ENCODE measurements at places on chromosomes 1 and 21.

DNA sequence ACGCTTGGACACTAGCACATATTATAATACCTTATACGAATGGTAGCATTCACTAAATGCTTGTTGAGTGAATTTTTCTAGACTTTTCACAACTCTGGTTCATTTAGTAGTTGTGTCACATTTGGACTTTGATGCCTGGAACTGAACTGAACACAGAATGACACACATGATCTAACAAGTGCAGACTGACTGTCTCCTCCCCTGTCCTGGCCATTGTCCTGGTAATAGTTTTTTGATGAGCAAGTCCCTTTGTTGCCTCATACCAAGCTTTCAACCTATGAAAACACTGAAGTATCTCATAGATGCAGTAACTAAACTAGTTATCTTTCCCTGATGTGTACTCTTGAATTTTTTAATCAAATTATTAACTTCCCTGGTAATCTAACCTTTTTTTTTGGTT lies 66.4 kb downstream of the LRRC8D start:
- DNase-seq: no peak

DNA sequence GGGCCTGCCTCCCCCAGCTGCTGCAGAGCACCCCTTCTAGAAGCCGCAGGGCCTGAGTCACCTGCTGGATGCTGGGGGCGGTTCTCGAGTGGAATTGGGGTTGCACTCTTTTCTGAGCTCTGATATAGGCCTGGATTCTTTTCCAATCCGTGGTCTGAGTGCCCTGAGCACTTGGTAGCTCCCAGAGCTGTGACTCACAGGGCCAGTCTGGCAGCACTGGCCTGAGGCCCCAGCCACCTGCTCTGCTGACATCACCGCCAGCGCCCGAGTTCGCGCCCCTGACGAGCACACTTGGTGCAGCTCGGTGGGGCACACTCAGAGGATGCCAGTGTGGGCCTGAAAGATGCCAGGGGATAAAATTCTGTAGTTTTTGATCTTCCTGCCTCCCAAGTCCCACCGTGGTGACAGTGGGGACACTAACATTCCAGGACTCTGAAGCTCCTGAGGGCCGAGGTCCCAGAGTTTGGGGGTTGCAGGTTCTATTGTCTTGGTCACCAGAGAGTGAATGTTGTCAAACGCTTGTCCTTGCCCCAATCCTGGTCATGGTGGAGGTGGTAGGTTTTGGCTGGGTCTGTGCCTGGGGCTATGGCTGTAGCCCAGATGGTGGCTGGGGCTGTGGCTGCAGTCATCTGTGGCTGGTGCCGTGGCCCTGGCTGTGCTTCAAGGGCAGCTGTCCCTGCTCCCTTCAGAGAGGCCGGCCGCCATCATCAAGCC lies 74.6 kb downstream of the OBSCN start:
- no peak for DNase-seq

- no peak for DNase-seq
Observed at GRCh38 chr1:16982902-16983301, 2.5 kb upstream of the MFAP2 start.

DNA sequence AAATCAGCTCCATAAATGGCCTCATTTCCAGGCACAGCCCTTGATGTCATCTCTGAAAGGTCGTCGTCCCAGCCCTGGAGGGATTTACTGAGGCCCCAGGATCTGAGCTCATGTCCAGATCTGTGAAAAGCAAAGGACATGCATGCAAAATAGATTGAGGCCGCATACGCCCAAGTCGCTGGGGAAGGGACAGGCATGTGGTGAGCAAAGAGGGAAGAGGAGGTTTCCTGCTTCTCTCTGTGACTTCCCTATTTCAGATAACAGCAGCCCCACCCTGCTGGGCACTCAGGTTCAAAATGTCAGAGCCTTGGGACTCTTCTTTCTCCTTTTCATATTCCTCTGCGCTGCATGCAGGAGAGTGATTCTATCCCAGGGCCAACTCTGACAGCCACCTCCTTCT lies 197.2 kb downstream of the ADSS2 start:
- DNase-seq: no peak

DNA sequence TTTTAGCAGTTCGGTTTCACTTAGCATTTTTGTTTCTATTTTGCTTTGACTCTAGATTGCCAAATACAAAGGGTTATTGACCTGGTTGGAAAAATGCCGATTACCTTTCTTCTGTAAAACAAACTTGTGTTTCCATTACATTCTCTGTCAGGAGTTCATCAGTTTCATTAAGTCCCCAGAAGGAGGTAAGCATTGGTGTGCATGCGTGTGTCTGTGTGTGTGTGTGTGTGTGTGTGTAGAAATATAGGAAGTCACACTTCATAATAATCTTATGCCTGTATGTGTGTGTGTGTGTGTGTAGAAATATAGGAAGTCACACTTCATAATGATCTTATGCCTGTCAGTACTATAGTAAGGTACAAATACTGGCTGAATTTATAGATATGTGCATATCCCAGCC lies 10.0 kb downstream of the RGSL1 start:
- DNase-seq: no peak

DNA sequence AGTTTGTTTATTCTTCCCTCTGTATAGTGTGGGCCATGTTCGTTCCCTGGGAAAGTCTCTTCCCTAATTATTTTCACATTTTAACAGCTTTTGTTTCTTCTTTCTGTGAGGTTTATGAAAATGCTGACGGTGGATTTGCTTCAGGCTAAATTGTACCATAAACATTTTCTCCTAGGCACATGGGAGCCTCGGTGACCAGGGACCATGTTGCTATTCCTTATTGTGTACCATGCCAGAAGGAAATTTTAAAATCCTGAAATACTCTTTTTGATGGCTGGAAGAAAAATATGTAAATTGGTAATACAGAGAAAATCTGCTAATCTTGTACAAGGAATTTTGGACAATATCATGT lies 230.1 kb upstream of the JUN start:
- peak; percentile 25 for DNase-seq

DNA sequence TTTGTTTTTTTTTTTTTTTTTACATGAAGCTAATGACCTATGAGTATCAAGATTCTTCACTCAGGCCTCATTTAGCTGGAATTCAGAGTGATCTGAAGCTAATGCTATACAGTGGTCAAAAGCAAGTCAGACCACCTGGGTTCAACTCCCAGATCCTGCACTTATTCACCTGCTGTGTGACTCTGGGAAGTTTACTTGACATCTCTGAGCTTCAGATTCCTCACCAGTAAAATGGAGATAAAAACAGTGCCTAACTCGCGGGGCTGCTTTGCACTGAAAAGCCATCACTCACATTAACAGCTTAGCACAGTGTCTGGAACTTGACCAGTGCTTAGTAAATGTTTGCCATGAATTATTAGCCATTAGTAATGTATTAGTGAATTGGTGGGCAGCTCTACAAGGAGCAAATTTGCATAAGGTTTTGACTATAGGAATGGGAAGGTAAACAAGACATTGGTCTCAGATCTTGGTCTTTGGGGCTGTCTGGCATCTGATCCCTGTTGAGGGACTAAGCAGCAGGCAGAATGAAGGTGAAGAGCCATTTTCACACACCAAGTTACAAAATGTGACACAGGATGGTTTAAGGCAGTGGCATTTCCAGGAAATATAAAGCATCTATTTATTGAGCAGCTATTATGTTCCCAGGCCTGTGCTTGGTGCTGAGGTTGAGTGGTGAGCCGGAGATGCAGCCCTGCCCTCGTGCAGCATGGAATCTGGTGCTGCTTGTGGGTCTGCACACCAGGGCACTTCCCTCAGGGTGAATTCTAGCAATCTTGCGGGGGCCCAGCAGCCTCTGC lies 291.3 kb downstream of the RRAGC start:
- no peak for DNase-seq

GRCh38 chr1:2462819-2463218 lies 13.3 kb upstream of the PLCH2 start:
- no peak for DNase-seq

- no peak for DNase-seq
Observed at GRCh38 chr1:28301368-28302174, 27.3 kb upstream of the MED18 start.

GRCh38 chr21:45265721-45266517 lies 21.8 kb downstream of the POFUT2 start:
- no peak for DNase-seq

Data from vagina (tissue), 2 donors.